ENCODE measurements at places on chromosomes 5 and 9. TPM values are rescaled to one million over a fixed set of nuclear protein-coding genes. Genes with fewer than 3 reads are reported as not detected.

- DNase-seq = no peak
Observed at GRCh38 chr5:75239681-75240080, 3.0 kb upstream of the ANKRD31 start.

IER5L gene
- 68.5 TPM for total RNA-seq

PRSS3 gene
- total RNA-seq = 123 TPM

NXNL2 gene
- total RNA-seq = not detected

DNA sequence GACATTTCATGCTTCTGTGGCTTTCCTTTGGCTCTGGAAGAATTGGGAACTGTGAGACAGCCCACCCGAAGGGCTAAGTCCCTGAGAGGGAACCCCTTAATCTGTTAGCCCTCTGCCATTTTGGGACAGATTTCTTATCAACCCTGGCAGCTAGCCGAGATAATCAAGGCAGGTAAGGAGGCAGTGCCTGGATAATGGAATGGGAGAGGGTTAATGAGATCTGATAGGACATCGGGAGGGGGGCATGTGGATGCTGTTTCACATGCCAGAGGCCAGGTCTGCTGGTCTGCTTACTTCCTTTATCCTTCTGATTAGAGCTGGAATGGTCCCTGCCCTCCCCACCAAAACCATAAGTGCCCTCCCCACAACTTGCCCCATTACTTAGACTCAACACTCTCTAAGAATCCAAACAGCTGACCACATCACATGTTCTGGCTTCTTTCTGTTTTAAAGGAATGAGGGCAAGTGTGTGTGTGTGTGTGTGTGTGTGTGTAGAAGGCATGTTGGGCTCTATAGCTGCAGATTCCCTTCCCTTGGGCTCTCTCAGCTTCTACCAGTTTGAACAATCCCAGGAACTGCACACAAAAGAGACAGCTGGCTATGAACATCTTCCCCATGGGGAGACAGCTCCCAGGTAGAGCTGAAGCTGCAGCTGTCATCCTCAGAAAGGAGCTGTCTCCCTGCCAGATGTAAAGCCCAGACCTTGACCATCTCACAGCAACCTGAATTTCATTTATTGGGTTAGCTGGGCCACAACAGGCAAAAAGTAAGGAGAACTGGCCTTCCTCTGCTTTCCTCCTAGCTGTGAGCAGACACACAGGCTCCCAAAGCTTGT, 221.3 kb downstream of the PIK3R1 start:
- no peak for DNase-seq

KCNN2 gene
- not detected for total RNA-seq

GRCh38 chr5:150641006-150641570, 628 bp downstream of the SYNPO start:
- DNase-seq = no peak

SURF2 gene
- total RNA-seq = 94.2 TPM

DNA sequence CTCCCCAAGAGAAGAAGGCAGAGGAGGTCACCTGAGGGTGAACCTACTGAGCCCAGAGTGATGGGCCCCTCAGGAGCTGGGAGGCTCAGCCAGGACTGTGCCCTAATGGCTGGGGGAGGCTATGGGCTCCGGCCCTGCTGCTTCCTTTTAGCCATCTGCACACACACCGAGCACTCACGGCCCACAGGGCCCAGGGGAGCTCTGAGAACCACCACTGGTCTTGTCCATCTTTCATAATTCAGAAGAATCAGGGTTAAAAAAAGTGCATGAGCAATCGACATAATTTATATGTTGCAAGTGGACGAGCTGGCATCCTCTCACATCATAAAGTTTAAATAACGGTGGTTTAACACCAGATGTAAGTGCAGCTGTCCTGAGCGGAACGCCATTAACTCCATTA, 162.1 kb downstream of the FSTL4 start:
- no peak for DNase-seq

DNA sequence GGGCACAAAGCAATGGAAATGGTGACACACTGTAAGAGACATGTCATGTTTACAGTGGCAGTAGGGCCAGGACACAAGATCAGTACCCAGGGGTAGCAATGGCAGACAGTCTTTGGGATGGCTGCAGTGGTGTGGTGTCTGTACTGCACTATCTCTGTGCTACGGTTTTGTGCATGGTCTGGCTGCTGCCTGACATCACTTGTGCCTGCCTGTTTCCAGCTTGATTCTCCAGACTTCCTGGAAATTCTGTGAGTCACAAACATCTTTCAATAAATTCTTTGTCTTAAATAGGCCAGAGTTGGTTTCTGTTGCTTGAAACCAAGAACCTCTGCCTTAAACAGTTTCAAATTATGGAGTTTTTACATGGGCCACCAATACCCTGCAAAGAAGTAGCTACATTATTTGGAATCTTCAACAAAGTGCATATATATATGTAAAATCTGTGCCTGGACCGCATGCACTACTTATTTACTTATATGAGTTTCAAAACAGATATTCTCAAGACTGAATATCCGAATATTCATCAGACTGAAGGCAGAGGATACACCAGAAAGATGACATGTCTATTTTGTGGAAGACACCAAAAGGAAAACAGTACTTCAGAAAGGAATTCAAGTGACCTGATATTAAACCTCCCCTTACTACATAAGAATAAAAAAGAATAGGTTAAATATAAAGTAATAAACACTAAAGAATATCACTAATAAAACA, 188.1 kb downstream of the RFX3 start:
- DNase-seq = no peak

GRCh38 chr9:133377721-133378216, 1.6 kb downstream of the STKLD1 start:
- peak; percentile 50 for DNase-seq

GRCh38 chr5:150765011-150765798, 6.4 kb upstream of the DCTN4 start:
- no peak for DNase-seq

SARDH gene
- 2.7 TPM for total RNA-seq

SLIT3 gene
- not detected for total RNA-seq

- peak; percentile 47 for DNase-seq
Observed at GRCh38 chr9:81565144-81565543, 124.2 kb downstream of the TLE1 start.

FCN1 gene
- not detected for total RNA-seq

Measured in HT-29 (cell line).